Endodermal cell (in vitro differentiated cells): ENCODE measurements at places on chromosomes 2 and 18.

DNA sequence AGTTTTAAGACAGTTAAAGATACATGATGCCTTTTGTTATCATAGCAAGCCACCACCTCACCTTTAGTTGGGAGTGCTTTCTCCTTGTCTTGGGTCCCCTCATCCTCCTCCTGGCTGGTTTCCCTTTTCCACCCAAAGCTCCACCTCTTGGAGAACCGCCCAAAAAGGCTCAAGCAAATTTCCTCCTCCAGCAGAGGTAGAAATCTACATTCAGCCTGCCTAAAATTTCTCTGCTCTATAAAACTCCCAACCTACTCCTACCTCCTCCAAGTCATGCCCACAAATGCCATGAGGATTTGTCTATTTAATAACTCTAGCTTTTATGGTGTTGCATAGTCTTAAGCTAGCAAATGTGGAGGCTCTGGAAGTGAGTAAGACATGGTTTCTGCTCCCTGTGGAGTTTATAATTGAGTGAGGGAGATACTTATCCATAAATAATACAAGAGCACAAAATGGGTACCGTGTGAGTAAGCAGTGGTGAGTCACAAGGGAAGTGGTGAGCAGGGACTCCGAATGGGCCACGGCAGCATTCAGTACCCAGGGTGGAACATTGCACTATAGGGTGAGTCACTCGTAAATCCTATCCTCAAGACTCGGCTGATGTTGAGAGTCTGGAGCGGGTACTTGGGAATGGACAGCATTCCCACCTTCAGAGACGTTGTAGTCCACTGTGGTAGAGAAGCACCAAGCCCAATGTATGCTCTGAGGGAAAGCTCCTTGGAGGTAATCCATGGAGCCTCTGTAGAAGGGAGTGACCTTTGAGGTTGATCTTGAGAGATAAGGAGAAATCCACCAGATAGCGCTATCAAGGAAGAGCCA, 146.3 kb downstream of the RTN4 start:
- no peak for DNase-seq

- DNase-seq = no peak
Observed at GRCh38 chr18:478681-479080, 21.8 kb downstream of the COLEC12 start.

DNA sequence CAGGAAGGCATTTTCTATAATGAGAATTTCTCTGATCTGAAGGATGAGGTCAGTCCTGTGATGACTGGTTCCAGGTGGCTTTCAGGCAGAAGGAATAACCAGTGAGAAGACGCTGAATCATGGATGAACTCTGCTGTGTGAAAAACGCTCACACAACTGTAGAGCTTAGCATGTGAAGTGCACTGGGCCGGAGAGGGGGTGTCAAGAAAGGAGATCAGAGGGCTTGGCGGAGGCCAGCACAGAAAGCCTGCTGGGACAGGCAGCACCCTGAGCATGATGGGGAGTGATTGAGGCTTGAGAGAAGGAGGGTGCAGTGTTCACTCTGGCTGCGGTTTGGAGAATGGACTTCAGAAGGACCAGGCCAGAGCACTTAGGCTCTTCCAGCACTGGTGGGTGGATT, 236.5 kb downstream of the TPGS2 start:
- peak; percentile 15 for DNase-seq

- DNase-seq = no peak
Observed at GRCh38 chr2:166112193-166112605, 15.6 kb downstream of the SCN1A start.

DNA sequence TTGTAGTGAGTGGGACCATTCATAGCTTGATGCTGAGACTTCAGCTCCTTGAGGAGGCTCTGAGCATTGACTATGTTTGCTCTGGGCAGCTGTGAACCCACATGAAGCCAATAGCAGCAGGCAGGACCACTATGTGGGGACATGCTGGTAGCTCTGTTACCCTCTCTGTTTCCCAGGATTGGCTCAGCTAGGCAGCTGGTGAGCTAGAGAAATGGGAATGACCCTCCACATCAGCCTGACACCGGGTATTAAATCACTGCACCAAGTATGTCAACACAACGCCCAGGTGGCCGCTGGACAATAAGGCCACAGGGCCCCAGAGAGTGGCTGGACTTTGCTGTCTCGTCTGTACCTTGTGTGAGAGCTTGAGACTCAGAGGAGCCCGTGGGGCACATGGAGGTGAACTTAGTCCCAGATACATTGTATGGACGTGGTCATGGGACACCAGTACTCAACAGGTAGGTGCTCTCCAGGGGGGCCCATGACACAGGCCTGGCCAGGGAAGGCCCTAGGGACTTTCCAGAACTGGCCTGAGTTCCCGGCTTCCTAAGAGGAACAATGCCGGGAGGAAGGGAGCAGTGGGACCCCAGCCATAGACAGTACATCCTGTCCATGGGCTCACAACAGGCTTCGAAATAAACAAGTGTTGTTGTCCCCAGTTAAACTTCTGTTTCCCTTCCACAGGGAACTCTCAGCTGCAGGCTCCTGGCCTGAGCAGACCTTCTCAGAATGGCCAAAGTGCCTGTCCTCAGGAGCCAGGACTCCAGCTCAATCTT, 35.2 kb downstream of the HS1BP3 start:
- DNase-seq = peak; percentile 41

DNA sequence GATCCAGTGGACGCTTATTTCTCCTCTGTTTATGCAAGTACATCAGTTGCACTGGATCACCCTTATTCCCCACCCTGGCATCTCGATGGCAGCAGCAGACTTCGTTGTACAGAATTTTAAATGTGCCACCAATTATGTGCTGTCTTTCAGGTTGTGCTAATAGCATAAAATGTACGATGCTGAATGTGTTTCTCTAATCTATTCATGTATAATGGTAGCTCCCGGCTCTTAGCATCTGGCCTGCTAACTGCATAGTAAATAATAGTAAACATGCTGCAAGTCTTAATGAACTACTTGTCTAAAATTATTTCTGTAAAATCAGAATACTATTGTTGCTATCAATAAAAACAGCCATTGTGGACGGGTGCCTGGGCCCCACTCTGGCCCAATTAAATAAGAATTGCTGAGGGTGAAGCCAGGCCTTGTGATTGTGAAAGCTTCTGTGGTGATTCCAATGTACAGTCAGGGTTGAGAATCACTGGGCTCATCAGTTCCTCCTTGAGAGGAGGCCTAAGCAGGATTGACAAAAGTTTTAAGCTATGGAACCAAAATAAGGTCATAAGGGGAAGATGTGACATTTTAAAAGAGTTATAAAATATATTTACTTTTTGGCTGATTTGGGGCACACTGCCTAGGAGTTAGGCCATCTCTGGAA, 14.4 kb upstream of the MYO3B start:
- no peak for DNase-seq

DNA sequence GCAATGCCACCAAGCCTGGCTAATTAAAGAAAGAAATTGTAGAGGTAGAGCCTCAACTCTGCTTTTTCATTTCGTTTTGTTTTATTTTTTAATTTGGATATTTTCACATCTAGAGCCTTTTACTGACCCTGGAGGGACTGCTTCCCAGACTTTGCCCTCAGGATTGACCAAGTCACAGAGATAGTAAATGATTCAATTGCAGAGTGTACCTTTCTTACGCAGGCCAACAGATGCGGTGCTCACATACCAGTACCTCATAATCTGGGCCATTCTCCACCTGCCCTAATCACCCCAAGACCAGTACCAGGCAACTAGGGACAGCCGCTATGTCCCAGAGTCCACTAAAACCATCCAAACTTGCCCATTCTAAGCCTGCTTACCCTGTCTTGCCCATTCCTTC, 110.8 kb downstream of the DDX1 start:
- no peak for DNase-seq

DNA sequence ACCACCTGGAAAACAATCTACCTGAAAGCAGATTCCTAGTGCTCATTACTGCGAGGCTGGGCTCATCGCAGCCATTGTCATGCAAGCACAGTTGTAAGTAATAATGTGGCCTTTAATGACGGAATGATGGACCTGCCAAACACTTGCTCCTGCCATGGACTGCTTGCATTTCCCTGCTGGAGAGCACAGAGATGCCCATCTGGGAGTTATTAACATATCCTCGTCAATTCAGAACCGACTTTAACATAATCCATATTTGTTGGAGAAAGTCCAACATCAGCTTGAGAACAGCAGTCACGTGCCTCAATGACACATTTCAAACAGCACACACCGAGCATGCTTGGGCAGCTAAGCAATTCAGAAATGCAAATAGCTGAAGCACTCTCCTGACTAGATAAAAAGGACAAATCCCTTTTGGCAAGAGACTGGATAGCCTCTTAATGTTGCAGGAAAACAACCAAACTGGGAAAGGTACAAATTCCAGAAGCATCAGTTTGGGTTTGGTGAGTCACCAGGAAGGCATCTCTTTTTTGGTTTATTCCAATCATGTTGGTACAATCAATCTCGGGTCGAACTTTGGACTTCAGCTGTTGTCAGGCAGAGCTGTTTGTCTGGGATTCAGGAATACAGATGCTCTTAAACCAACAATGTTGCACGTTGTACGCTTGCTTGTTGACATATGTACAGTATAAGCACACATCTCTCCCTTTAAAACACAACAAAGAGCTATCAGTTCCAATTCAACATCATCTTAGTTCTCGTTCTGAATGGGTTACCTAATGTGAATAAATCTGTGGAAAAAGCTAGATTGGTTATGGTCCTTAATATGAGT, 395.8 kb downstream of the LNPK start:
- peak; percentile 36 for DNase-seq

DNA sequence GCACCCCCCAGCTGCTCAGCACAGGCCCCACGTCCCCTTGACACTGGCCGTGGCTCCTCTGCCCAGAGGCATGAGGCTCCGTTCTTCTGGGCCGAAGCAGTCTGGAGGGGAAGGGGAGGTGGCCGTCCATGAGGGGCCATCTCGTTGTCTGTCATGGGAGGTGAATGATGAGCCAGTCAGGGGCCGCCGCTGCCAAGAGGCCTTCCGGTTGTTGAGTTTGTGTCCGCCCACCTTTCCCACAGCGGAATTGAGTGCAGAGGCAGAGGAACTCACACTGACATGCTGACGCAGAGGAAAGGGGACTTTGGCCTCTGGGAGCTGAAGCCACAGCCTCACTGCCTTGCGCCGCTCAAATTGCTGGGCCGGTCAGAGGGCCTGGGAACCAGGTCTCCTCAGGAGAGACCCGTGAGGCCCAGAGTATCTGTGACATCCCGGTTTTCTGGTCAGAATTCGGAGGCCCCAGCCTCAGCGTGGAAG, 268.4 kb downstream of the ATAD2B start:
- no peak for DNase-seq

DNA sequence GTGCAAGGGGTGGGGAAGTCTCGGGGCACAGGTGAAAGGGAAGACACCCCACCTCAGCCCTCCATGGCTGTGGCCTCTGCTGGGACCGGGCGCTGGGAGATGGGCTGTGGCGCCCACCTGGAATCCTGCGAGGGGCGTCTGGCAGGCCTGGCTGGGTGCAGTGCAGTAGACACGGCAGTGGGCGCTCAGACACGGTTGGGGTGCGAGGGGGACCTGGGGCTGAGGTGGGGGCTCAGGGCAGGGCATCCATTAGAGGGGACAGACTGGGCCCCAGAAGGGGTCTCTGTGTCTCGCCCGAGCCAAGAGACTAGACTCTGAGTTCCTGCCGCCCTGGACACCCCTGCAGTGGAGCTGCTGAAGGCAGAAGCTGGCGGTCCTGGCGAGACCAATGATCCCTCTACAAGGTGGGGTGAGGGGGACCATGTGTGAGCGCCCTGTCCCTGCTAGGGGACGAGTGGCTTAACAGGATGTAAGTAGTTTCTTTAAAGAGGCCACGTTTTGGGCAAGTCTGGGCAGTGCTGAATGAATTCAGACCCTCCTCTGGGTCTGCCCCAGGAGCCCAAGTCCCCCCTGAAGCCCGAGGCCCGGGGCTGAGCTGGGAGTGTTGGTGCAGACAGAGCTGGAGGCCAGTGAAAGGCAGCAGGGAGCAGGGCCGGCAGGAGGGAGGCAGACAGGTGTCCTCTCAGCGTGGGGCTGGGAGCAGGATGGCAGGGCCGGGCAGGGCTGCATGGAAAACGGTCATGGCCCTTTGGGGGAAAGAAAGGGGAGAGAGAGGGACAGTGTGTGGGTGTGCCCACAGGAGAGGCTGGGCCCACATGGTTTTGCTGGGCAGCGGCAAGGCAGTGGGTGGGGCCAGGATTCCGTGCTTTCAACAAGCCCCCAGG, 57.2 kb downstream of the HS6ST1 start:
- peak; percentile 74 for DNase-seq

GRCh38 chr18:30044496-30044895, 998.0 kb downstream of the DSC3 start:
- DNase-seq = no peak

DNA sequence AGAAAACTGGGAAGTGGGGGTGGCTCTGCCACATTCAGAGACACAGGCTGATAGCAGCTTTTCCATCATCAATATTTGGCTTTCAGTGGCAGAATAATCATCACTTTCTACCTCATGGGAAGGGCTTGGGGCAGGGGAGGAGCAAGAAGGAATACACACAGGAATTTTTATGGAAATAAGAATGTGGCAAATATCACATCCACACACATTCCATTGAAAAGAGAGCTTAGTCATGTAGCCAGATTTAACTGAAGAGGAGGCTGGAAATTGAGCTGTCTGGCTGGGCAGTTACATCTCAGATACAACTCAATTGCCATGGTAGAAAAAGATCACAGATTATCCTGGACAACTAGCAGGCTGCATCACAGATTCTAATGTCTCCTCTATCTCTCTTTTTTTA, 1474.0 kb upstream of the ACVR2A start:
- no peak for DNase-seq

- DNase-seq = no peak
Observed at GRCh38 chr2:111071600-111072171, 49.0 kb upstream of the BCL2L11 start.

- DNase-seq = no peak
Observed at GRCh38 chr2:60046529-60046928, 506.9 kb downstream of the BCL11A start.

DNA sequence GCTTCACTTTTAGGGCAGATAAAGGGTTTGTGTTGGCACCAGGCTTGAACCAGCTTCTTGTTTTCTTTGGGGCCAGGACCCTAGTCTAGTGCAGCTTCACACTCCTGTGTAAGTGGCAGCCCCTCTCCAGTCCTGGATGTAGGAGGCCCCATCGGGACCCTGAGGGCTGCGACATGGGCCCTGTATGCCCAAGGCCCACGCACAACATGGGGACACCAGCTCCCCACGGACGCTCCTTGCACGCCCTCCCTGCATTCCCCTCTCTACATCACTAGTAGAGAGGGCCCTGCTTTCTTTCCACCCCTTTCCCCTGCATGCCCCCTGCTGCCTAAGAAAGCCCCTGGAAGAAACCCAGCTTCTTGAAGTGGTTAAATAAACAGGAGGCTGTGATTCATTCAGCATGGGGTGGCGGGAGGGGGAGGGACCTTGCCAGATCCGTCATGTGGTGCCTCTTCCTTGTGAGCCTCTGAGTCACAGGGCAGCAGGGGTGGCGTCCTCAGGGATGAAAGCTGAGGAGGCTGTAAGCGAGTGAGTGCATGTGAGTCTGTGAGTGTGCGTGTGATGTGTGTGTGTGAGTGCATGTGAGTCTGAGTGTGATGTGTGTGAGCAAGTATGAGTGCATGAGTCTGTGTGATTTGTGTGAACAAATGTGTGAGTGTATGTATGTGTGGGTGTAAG, 42.5 kb downstream of the COPS8 start:
- DNase-seq = peak; percentile 90

DNA sequence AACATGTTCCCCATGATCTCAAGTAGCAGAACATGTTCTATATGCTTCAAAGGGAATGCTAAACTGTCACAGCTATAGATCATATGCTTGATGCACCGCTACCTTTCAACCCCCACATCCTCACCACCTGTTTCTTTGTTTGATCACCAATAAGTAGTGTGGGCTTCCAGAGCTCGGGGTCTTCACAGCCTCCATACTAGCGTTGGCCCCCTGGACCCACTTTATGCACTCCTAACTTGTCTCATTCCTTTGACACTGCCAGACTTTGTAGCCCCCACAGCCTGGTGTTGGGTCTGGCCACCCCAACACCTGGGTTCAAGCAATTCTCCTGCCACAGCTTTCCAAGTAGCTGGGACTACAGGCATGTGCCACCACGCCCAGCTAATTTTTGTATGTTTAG, 11.6 kb upstream of the RBM44 start:
- no peak for DNase-seq
